SJCRH30 (cell line): ENCODE measurements at places on chromosomes 7 and 10.

- no peaks in the 10 kb centered on the region for H3K36me3 ChIP-seq
- H3K27me3 ChIP-seq: no peaks in the 10 kb centered on the region
- no peak overlapping the region for H3K4me3 ChIP-seq
- no peak overlapping the region for H3K27ac ChIP-seq
Observed at GRCh38 chr10:119302172-119302571, 94.8 kb downstream of the GRK5 start.

- no peaks in the 10 kb centered on the region; the same call in 1 of the 2 replicates for H3K36me3 ChIP-seq
- no peak overlapping the region for H3K27ac ChIP-seq
- DNase-seq: no peak
- H3K27me3 ChIP-seq: no peaks in the 10 kb centered on the region
- no peak overlapping the region for H3K4me3 ChIP-seq
- H3K4me1 ChIP-seq: no peaks in the 10 kb centered on the region
Observed at GRCh38 chr7:91569728-91570457, 305.7 kb downstream of the FZD1 start.

DNA sequence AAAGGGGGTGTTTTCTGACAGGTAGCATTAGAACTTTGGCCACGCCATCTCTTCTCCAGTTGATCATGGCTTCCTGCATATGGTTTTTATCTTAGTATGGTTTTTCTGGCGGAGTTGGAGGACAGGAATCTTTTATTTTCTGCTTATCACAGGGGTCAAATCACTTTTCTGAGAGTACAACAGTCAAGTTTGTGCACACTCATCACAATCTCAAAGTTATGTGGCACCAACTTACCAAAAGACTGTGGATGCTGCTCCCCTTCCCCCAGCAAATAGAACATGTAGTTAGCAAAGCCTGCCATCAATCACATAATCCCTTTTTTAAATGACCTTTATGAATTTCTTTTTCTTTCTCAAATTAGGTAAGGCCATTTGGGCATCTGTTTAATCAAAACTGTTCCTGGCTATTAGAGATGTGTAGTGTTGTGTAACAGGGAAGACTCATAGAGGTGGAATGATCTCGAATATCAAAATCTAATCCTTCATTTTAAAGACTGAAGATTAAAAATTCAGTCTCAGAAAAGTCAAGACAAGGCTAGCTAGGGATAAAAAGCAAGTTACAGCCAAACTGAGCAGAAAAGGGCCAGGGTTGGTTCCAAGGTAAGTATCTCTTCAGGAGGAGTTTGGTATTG is 3.8 kb upstream of the CH25H start:
- H3K27ac ChIP-seq: no peak overlapping the region
- no peak for DNase-seq
- no peaks in the 10 kb centered on the region for H3K27me3 ChIP-seq
- no peak overlapping the region for H3K4me3 ChIP-seq
- H3K4me1 ChIP-seq: no peaks in the 10 kb centered on the region
- H3K36me3 ChIP-seq: no peaks in the 10 kb centered on the region

- H3K27ac ChIP-seq: no peak overlapping the region
- H3K27me3 ChIP-seq: no peaks in the 10 kb centered on the region
- H3K4me1 ChIP-seq: no peaks in the 10 kb centered on the region
Observed at GRCh38 chr7:30074422-30075030, 46.3 kb downstream of the PLEKHA8 start.

DNA sequence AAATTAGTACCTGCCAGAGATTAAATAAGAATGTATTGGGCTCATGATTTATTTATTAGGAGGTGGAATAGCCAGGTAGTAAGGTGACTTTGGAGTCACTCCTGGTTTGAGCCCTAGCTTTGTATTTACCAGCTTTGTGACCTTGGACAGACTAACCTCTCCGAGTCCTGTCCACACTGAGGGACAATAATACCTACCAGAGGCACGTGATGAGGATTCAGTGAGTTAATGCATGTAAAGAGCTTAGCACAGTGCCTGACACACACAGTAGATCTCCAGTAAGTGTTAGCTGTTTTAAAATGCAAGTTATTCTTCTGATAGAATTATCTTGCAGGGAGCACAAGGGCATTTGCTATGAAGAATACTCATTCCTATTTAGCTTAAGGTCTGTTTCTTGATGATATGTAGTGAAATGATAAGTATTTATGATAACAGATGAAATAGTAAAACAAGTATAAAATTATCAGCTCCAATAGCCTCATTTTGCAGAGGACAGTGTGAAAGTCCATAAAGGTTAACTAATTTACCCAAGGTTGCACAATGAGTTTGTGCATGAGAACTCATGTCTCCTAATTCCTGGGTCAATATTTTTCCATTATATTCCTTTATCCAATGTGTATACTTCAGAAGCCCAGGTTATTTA is 36.4 kb downstream of the RABGEF1 start:
- H3K27me3 ChIP-seq: no peaks in the 10 kb centered on the region
- H3K4me1 ChIP-seq: no peaks in the 10 kb centered on the region
- no peak for DNase-seq
- no peak overlapping the region for H3K27ac ChIP-seq
- peaks cover 51% of the 10 kb centered on the region for H3K36me3 ChIP-seq

DNA sequence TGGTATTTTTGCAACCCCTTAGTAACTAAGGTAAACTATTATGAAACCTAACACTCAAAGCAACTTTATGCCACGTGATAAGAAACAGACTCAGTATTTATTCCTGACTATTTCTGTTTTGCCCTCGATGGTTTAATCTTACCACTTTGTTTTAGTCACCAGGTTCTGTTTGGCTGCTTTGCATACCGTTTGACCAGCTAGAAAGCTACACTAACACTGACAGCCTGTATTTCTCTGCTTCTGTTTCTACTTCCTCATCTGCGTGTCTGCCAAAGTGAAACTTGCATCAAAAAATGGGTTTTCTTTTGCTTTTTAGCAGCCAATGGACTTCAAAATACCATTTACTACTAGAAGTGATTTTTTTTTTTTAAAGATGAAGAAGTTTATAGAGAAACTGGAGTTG is 802.5 kb downstream of the GRM8 start:
- H3K4me1 ChIP-seq: peaks cover 40% of the 10 kb centered on the region
- no peak for DNase-seq
- peak overlapping the region; percentile 27 for H3K4me3 ChIP-seq
- H3K27me3 ChIP-seq: no peaks in the 10 kb centered on the region
- H3K27ac ChIP-seq: peak overlapping the region; percentile 90
- H3K36me3 ChIP-seq: no peaks in the 10 kb centered on the region

GRCh38 chr7:139232377-139232717 is 1.3 kb downstream of the UBN2 start:
- no peak overlapping the region for H3K27ac ChIP-seq
- DNase-seq: no peak
- peaks cover 8% of the 10 kb centered on the region for H3K4me1 ChIP-seq
- H3K27me3 ChIP-seq: no peaks in the 10 kb centered on the region
- H3K4me3 ChIP-seq: peak overlapping the region; percentile 89

DNA sequence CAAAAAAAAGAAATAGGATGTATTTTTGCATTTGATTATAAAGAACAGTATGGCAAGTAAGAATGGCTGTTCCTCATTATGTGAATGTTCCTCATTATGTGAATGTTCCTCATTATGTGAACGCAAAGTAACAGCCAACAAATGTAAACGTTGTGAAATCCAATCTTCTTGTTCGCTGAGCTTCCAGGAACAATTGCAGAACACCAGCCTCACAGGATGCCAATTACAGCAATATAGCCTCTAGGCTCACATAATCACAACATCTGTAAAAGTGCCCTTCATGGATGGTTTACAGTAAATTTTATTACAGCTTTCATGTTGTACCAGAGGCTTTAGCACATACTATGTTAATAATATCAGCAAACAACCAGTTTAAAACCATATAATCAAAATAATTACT is 71.6 kb downstream of the THSD7A start:
- DNase-seq: peak; percentile 16
- H3K27ac ChIP-seq: no peak overlapping the region
- no peaks in the 10 kb centered on the region for H3K36me3 ChIP-seq
- H3K4me1 ChIP-seq: no peaks in the 10 kb centered on the region; the same call in 1 of the 2 replicates
- no peak overlapping the region for H3K4me3 ChIP-seq
- no peaks in the 10 kb centered on the region for H3K27me3 ChIP-seq

DNA sequence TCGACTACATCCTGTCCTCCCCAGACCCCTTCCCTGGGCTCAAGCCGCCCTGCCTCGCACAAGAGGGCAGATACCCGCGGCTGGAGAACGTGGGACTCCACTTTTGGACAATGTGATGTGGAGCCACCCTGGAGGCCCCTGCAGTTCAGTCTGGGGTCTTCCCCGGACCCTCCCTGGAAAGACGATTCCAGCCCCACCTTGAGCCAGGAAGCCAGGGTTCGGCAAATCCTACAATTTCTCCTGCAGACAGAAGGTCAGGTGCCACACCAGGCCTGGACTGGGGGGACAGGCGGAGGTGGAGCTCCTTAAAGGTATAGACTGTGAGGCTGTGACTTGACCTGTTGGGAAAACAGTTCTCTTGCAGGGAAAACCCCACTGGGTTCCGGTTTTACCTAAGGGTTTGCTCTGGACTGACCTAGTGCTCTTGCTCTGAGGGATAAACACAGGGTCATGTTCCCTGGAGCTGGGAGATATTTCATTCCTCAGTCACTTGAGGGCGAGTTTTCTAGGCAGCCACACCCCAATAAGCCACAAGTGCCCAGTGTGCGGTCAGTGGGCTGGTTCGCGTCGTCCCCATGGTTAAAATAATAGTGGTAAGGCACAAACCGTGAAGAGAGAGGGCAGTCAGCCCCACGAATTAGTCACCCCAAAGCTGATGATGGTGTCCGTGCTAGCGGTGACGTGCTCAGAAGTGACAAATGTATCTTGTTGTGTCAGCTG is 1.6 kb downstream of the FOXL3 start:
- H3K4me1 ChIP-seq: no peaks in the 10 kb centered on the region
- no peak for DNase-seq
- H3K27me3 ChIP-seq: no peaks in the 10 kb centered on the region
- no peaks in the 10 kb centered on the region for H3K36me3 ChIP-seq
- no peak overlapping the region for H3K27ac ChIP-seq

DNA sequence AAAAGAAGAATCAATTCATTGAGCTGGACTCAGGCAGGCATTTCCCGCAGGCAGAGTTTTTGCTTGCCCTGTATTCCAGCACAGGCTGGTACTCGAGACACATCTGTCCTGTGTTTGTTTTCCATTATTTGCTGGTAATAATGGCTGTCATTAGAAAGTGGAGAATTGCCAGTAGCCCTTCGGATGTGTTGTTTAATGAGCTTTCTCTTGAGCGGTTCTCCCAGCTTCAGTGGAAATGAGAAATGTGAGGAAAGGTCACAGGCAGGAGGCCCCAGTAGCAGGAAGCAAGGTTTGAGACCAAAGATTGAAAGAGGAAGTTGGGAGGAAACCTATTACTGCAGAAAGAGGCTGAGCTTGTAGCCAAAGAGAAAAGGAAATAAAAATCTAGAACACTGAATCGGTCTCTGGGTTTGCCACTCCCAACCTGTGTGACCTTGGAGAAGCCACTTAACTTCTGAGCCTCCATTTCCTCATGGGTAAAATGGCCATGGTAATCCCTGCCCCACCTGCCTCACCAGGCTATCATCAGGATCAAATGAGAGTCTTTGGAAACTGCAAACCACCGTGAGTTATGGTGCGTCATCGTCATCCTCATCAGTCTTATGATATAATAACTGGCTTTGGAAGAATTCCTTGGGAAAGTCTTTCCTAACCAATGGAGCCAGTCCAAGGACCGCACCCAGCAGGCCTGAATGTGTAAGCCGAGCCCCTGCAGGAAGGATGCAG is 67.7 kb downstream of the TACR2 start:
- H3K36me3 ChIP-seq: no peaks in the 10 kb centered on the region; the same call in 1 of the 2 replicates
- no peak overlapping the region for H3K4me3 ChIP-seq
- no peak for DNase-seq
- no peaks in the 10 kb centered on the region for H3K4me1 ChIP-seq

- H3K27me3 ChIP-seq: no peaks in the 10 kb centered on the region
- no peaks in the 10 kb centered on the region for H3K4me1 ChIP-seq
- no peak for DNase-seq
- H3K4me3 ChIP-seq: no peak overlapping the region
Observed at GRCh38 chr10:133135116-133135465, 24.9 kb upstream of the KNDC1 start.

DNA sequence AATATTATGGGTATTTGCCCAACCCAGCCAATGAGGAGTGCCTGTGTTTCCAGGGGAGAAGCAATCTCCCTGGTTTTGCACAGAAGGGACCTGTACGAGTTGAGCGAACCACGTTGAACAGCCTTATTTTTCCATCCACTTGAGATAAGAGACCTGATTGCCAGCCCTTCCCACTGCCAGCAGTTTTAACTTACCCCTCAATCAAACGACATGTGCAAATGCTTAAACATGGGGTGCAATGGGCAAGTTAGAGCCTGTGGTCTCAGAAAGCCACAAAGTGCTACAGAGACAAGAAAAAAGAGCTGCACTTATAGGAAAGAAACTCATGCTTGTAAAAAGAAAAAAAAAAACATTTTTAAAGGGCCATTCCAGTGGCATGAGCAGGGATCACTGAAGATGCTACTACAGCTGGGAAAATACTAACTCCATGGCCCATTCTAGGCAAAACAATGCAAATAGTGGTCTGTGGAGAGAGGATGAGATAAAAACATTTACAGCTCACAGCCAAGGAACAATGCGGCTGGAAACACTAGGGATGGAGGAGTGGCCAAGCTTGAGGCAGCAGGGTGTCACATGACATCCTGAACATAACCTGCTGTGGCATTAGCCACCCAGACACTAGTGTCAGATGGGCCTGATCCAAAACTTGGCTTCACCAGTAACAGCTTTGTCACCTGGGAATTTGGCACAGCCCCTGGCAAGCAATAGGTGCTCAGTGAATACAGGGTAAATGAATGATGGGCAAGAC is 162.8 kb downstream of the ELMO1 start:
- no peaks in the 10 kb centered on the region for H3K27me3 ChIP-seq
- peak; percentile 17 for DNase-seq
- no peaks in the 10 kb centered on the region; the same call in 1 of the 2 replicates for H3K36me3 ChIP-seq
- peaks cover 64% of the 10 kb centered on the region for H3K4me1 ChIP-seq
- no peak overlapping the region for H3K4me3 ChIP-seq

- no peak overlapping the region for H3K27ac ChIP-seq
- peaks cover 24% of the 10 kb centered on the region for H3K4me1 ChIP-seq
- no peaks in the 10 kb centered on the region for H3K27me3 ChIP-seq
- DNase-seq: no peak
- H3K36me3 ChIP-seq: no peaks in the 10 kb centered on the region
- peak overlapping the region; percentile 90 for H3K4me3 ChIP-seq
Observed at GRCh38 chr10:110643035-110643652, 992 bp upstream of the RBM20 start.

GRCh38 chr7:151351967-151352366 is 10.4 kb downstream of the NUB1 start:
- H3K27me3 ChIP-seq: no peaks in the 10 kb centered on the region
- no peak overlapping the region for H3K4me3 ChIP-seq
- no peaks in the 10 kb centered on the region for H3K4me1 ChIP-seq
- DNase-seq: no peak
- no peak overlapping the region for H3K27ac ChIP-seq

GRCh38 chr7:99099499-99100077 is 44.3 kb downstream of the SMURF1 start:
- no peaks in the 10 kb centered on the region for H3K4me1 ChIP-seq
- H3K27ac ChIP-seq: no peak overlapping the region
- H3K4me3 ChIP-seq: no peak overlapping the region
- DNase-seq: no peak
- H3K36me3 ChIP-seq: no peaks in the 10 kb centered on the region; the same call in 1 of the 2 replicates
